ENCODE measurements at places on chromosomes 3 and 15.

DNA sequence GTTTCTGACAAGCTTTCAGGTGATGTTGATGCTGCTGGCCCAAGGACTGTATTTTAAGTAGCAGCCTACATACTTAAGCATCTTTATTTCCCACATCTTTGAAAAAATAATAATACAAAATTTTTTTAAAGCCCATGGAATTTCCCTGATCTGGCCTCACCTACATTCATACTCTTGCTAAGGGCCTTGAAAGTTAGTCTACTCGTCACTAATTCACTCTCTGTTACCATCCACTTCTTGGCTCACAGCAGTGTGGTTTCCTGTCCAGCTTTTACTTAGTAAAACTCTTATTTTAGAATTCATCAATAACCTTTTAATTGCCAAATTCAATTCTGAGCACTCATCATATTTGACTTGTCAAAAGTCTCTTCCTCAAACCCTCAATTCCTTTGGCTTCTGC is 59.3 kb upstream of the CRTC3 start:
- DNase-seq: no peak

- peak; percentile 32 for DNase-seq
These were observed 1560.4 kb downstream of the OTOL1 start for GRCh38 chr3:163056874-163057497.

GRCh38 chr3:114800272-114801031 is 346.6 kb downstream of the ZBTB20 start:
- no peak for DNase-seq

- DNase-seq: no peak
These were observed 49.2 kb downstream of the SLMAP start for GRCh38 chr3:57805266-57805665.

- DNase-seq: peak; percentile 5
These were observed 749.1 kb downstream of the ROBO1 start for GRCh38 chr3:79018671-79019136.

DNA sequence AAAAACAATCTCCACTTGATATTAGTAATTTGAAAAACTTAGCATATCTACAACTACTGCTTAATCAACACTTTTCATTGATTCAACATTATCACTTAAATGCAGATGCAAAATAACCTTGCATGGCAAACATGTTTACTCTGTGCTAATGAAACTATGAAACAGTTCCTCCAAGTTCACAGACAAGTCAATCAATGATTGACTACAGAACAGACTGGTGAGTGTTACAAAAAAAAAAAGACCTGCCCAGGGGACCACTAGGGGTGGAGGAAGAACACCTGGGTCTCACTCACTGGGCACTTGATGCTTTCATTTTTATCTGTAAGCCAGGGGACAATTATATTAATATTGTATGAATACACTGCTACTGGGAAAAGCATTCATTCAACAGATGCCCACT is 4.3 kb upstream of the NR2C2 start:
- DNase-seq: no peak

GRCh38 chr15:88882785-88883184 is 12.6 kb downstream of the HAPLN3 start:
- DNase-seq: no peak

DNA sequence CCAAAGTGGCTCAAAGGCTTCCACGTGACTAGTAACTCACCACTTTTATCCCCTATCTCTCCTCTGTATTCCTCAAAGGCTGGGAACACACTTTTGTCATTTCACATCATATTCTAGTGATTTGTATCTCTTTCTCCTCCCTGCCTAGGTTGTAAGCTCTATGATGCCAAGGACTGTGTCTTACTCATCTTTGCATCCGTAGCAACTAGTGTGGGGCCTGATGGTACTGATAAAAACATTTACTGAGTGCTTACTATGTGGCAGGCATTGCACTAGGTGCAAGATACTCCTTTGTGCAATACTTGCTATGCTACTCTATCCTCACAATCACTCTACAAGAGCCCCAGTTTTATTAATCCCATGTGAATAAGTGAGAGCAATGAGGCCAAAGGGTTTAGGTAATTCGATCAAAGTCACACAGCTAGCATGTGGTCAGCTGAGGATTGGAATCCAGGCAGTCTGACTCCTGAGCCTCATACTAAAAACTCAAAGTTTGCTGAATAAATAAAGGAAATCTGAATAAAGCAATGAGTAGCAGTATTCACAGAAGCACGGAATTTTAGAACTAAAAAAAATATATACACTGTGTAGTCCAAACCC is 342.6 kb upstream of the ICE2 start:
- no peak for DNase-seq

GRCh38 chr15:82968066-82968465 is 15.5 kb upstream of the HOMER2 start:
- DNase-seq: no peak

- DNase-seq: no peak
These were observed 83.4 kb upstream of the BHLHE40 start for GRCh38 chr3:4895838-4896237.

DNA sequence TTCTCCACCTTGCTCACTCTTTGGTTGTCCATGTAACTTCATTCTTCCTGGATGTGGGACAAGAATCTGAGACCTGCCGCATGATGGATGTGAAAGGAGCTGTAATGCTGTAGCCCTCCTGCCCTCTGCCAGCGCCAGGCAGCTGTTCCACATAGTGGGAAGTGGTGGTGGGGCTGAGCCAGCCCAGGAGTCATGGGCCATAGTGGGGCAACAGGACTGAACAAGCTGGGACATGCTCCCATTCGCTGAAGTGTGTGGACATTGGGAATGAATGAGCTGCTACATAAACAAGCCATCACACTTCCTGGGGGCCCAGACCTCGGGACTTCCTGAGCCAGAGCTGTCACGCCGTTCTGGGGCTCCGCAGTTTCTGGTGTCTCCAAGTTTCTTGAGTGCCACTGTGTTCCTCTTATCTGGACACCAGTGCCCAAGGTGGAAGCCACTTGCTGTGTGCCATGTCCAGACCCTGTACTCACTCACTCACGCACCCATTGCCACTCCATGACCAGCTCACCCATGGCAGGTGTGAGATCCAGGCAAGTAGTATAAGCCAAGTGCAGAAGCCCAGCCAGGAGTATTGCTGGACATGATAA is 624.3 kb upstream of the EPHA6 start:
- DNase-seq: no peak

- no peak for DNase-seq
These were observed 401.4 kb downstream of the ROBO1 start for GRCh38 chr3:79366414-79366813.

- no peak for DNase-seq
These were observed 203.6 kb downstream of the ROBO1 start for GRCh38 chr3:79564192-79564591.

GRCh38 chr3:82715091-82715856 is 953.8 kb upstream of the GBE1 start:
- DNase-seq: no peak

GRCh38 chr3:38641461-38642110 is 7.9 kb downstream of the SCN5A start:
- DNase-seq: no peak

DNA sequence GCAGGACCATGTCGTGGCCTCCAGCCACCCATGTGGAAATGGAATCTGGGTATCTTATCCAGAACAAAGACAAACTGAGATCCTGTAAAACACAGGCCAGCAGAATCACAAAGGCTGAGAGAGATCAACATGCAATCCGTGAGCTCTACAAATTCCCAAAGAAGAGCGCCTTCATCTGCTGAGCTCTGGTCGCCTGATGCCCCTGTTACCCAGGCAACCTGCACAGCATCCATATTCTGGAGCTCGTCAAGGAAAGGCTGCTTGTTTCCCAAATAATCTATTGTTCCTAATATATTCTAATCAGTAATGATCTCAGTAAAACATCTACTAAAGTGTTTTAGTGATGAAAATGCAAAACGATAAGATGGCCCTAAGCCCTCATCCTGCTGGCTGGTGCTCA is 133.6 kb downstream of the OCA2 start:
- DNase-seq: no peak

- peak; percentile 69 for DNase-seq
These were observed 107.7 kb upstream of the RPL32 start for GRCh38 chr3:12948891-12949711.

DNA sequence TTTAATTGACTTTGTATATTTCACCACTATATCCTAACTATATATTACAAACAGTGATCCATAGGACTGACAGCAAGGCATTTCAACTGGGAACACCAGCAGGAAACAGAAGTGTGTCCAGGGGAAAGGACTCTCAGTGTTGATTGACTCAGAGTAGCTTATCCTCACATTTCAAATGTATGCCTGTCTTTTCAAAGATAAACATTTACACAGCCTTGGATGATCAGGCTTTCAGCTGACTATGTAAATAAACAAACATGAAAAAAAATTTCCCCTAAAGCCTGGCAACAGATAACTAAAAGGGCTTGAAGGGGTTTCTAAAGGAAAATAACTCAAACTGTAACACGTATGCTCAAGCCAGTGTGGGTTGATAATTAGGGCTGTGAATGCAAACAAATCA is 321.8 kb downstream of the TBC1D5 start:
- DNase-seq: no peak

DNA sequence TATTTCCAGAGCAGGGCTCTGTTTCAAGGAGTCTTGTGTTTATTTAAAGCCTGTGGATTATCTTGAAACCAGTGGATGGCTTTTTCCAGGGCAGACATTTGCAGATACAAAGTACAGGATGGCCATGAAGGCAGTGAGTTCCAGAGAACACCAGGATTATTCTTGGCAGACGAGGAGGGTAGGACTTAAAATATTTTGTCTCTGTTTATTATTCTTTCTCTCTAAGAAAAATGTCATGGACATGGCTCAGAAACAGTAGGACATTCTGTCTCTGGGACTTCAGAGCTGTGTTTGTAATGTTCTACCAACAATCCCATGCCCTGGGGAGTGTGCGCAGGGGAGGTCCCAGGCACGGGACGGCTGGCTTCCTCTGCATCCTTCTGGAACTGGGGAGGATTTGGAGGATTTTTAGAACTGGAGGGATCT is 125.9 kb downstream of the ATP10A start:
- no peak for DNase-seq

DNA sequence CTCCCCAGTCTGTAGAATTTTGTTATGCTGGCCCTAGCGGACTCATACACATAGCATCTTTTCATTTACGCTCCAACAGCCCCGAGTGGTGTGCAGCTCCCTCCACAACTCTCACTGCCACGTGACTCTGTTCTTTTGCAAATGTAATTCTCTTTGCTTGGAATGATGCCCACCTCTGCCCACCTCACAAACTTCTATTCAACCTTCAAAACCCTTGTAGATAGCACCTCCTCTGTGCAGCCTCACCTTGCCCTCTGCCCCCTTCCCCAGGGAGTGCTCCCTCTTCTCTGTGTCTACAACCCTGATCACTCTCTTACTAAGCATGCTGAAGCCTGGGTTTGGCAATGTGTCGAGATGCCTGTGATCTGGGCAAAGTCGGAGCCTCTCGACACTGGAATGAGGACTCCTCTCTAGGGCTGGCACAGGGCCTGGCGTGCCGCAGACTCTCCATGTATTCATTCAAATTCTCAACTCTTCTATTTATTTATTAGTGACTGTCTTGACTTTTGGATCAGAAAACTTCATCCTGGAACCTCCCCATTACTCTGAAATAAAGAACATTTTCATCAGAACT is 73.5 kb downstream of the MGLL start:
- DNase-seq: no peak

DNA sequence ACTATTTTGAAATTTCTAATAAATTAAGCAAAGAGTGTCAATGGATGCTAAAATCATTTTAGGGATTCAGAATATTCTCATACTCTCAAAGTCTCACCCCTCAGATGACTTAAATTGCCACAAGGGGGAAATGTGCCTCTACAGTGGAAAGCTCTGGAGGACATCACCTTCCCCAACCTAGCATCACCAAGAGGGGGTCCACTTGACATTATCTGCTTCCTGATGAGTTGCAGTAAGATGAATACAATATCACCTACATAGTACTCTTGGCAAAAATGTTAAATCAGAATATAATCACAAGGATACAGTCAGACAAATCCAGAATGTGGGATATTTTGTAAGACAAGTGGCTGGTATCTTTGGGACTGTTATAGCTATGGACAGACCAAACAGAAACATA is 290.1 kb downstream of the MFSD1 start:
- no peak for DNase-seq

DNA sequence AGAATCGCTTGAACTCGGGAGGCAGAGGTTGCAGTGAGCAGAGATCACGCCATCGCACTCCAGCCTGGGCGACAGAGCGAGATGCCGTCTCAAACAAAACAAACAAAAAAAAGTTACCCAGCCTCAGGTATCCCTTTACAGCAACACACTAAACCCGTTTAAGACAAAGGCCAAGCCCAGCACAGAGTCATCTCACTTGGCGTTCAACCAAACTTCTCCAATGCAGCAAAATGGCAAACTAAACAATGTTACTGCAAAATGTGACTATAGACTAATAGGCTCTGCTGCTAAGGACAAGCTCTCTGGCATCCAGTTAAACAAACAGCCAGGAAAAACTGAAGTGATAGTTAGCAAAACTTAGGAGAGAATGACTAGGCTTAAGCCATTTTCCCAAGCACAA is 6.4 kb upstream of the FAM219B start:
- DNase-seq: no peak

- DNase-seq: peak; percentile 24
These were observed 7.2 kb upstream of the IVD start for GRCh38 chr15:40398413-40398873.

DNA sequence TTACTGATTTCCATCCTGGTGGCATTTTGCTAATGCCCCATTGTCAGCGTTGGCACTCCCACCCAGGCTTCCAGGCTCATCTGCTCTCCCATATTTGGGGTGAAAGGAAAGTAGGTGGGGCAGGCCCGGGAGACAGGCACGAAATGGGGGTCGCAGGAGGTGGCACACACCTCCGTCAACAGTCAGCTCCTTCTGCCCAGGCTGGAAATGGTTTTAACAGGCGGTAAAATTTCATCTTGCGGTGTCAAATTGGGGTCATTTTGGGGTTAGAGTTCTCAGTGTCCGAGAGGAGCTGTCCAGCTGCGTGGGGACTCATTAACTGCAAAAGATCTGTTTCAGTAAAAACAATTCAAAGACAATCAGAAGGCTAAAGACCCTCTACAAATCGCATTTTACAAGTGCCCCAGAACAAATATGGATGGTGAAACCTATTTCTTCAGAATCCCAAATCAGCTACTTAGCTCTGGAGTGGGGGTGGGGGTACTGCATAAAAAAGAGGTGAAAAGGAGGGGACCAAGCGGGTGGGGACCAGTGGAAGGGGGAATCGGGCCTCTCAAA is 4.2 kb upstream of the MEIS2 start:
- DNase-seq: no peak

Data from stimulated activated CD4-positive, alpha-beta T cell treated with anti-CD3 and anti-CD28 coated beads, Interleukin-15, amount 100 ng/mL, for 24 hours (primary cell).